A673 (cell line): ENCODE measurements at places on chromosomes 11 and 22. TPM values are rescaled to one million over a fixed set of nuclear protein-coding genes. Genes with fewer than 3 reads are reported as not detected.

RFPL3 gene
- total RNA-seq: not detected in 2 replicates

GCAT gene
- 21.4 and 28.5 TPM in 2 replicates for total RNA-seq

P2RY6 gene
- 0.43 TPM in 1 of 2 replicates, not detected in the other for total RNA-seq

LINC01488 gene
- total RNA-seq: not detected in 2 replicates

MPPED2 gene
- 2.0 and 3.4 TPM in 2 replicates for total RNA-seq
